ENCODE measurements at places on chromosomes 13 and 19. TPM values are rescaled to one million over a fixed set of nuclear protein-coding genes. Genes with fewer than 3 reads are reported as not detected.

GRCh38 chr13:74025369-74025768 lies 108.8 kb downstream of the KLF12 start:
- no peaks in the 10 kb centered on the region for H3K27me3 ChIP-seq
- H3K4me3 ChIP-seq = no peak overlapping the region
- H3K27ac ChIP-seq = peak overlapping the region; percentile 77

GRCh38 chr13:49216334-49216733 lies 3.8 kb upstream of the MLNR start:
- no peak overlapping the region for H3K27ac ChIP-seq
- H3K27me3 ChIP-seq = peaks cover 7% of the 10 kb centered on the region
- DNase-seq = no peak
- no peak overlapping the region for H3K4me3 ChIP-seq

DNA sequence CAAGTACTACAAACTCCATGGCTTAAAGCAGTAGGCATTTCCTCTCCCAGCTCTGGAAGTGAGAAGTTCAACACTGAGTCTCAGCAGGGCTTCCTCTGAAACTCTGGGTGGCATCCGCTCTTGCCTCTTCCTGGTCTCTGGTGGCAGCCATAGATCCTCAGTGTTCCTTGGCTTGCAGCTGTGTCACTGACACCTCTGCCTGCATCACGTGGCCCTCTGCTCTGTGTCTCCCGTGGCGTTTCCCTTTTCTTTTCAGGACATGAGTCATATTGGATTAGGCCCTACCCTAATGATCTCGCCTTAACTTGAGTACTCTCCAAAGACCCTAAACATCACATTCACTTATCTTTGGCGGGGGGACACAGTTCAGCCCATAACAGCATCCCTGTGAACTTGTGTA lies 466.7 kb downstream of the MYO16 start:
- no peak overlapping the region for H3K4me3 ChIP-seq
- H3K4me1 ChIP-seq = no peaks in the 10 kb centered on the region
- H3K36me3 ChIP-seq = no peaks in the 10 kb centered on the region

DNA sequence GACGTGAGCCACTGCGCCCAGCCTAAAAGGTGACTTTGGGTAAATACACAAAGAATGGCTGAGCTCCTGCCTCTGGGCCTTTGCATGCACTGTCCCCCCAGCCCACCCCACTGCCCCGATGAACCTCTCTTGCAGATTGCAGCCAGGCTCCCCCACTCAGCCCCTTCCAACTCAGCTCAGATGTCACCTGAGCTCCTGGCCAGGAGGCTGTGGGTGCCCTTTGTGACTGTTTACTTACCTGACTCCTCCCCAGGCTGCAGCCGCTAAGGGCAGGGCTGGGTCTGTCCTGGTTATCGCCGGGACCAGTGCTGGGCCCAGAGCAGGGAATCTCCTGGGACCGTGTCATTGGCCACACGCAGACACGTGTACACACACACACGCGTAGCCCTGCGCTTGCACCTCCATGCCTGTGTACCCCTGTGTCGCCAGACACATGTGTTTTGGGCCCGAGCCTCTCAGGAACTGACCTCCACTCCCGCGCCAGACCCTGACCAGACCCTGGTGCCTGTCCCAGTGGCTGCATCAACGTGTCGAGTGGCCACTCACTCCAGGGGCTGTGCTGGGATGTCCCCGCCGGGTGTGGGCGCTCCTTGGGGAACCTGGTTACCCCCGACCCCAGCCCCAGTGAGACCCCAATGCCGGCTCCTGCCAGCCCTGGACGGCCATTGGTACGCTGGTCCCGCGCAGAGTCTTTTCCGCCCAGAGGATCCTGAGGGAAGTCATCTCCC lies 18.7 kb downstream of the EFNA2 start:
- H3K27me3 ChIP-seq = no peaks in the 10 kb centered on the region
- no peak overlapping the region for H3K4me3 ChIP-seq
- H3K27ac ChIP-seq = no peak overlapping the region
- no peaks in the 10 kb centered on the region for H3K36me3 ChIP-seq
- H3K4me1 ChIP-seq = no peaks in the 10 kb centered on the region

- H3K4me3 ChIP-seq = no peak overlapping the region
- H3K4me1 ChIP-seq = no peaks in the 10 kb centered on the region
- DNase-seq = no peak
- no peaks in the 10 kb centered on the region for H3K27me3 ChIP-seq
These were observed 29.2 kb upstream of the TSHZ3 start for GRCh38 chr19:31378404-31378803.

GRCh38 chr19:40705950-40706619 lies 10.6 kb downstream of the COQ8B start:
- H3K4me3 ChIP-seq = no peak overlapping the region
- H3K36me3 ChIP-seq = peaks cover 3% of the 10 kb centered on the region
- H3K27me3 ChIP-seq = no peaks in the 10 kb centered on the region

GRCh38 chr13:35502456-35502855 lies 26.0 kb upstream of the MAB21L1 start:
- H3K4me1 ChIP-seq = no peaks in the 10 kb centered on the region
- no peak for DNase-seq
- H3K4me3 ChIP-seq = no peak overlapping the region
- H3K27ac ChIP-seq = no peak overlapping the region

DNA sequence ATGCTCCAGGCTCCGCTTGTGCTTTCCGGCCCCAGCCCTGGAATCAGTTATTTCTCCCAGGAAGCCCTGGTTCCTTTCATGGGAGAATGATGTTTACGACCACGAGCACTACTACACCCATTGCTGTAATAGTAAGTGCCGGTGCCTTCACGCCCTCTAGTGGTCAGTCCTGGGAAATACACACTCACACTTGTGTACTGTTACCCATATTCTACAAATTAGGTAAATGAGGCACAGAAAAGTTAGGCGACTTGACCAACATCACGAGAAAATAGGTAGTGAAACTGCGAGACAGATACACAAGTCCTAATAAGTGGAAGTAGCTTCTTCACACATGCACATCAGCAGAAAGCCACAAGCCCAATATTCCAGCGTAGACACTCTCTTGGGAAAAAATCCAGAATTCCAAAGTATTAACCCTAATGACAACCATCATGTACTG lies 21.7 kb downstream of the CEACAM21 start:
- no peaks in the 10 kb centered on the region for H3K4me1 ChIP-seq
- H3K4me3 ChIP-seq = no peak overlapping the region
- no peaks in the 10 kb centered on the region for H3K36me3 ChIP-seq
- DNase-seq = peak; percentile 60
- H3K27ac ChIP-seq = no peak overlapping the region

DNA sequence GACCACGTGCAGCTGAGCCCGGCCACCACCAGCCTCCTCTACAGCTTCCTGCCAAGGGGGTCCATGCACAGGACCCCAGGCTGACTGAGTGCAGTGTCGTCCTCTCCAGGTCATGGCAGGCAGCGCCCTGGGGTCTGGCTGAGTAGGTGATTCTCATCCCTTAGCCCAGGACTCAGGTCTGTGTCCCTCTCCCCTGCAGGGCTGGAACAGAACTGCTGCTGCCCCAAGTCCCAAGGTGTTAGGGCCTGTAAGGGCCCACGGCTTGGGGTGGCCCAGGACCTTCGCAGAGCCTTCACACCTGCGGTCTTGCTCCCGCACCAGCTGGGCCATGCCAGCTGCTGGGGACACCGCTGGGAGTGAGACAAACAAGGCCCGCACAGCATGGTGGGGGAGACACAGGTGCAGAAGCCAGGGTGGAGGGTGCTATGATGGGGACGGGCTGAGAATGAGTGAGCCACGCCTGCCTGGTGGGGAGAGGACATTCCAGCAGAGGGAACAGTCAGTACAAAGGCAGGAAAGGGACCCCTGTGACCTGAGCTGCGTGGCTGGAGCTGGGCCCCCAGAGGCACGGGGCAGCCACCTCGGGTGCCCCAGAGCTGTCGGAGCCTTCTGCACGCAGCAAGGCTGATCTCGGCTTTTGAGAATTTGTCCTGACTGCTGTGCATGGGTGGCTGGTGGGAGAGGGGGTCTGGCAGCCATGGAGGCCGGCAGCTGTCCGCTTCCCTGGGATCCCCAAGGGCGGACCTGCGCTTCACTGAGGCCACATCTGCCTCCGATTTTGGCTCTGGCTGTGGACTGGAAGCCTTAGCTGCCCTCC lies 11.9 kb downstream of the PLEKHF1 start:
- no peaks in the 10 kb centered on the region for H3K27me3 ChIP-seq
- no peak for DNase-seq
- peaks cover 11% of the 10 kb centered on the region for H3K36me3 ChIP-seq
- peaks cover 96% of the 10 kb centered on the region for H3K4me1 ChIP-seq

- no peak for DNase-seq
- H3K4me3 ChIP-seq = no peak overlapping the region
- H3K4me1 ChIP-seq = no peaks in the 10 kb centered on the region
- no peaks in the 10 kb centered on the region for H3K27me3 ChIP-seq
- no peak overlapping the region for H3K27ac ChIP-seq
These were observed 1248.9 kb downstream of the SLITRK5 start for GRCh38 chr13:88919970-88920628.

PPM1N gene
- total RNA-seq = 8.5 TPM

All from naive thymus-derived CD4-positive, alpha-beta T cell (primary cell).